GM12865 (cell line): ENCODE measurements at places on chromosomes 3 and 15.

- DNase-seq: no peak
These were observed 14.7 kb downstream of the TIMP4 start for GRCh38 chr3:12143949-12144504.

DNA sequence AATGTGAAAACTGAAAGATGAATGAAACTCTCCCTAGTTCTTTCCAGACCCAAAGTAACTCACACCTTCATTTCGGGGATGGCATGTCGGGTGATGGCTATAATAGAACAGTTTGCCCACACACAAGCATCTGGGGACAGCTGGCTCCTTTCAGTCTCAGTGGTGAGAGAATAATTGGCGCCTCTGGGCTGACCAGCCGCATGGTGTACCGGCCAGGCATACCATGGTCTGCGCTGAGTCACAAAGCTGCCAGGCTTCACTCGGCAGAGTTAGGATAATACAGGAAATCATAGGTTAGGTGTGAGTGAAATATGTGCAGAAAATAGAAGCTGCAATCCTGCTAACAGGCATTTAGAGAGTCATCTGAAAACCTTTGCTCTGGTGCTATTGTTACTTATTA, 80.4 kb upstream of the IGF1R start:
- no peak for DNase-seq

GRCh38 chr15:27846722-27847395, 252.3 kb downstream of the OCA2 start:
- no peak for DNase-seq

GRCh38 chr15:69392352-69392751, 21.8 kb upstream of the KIF23 start:
- DNase-seq: no peak

DNA sequence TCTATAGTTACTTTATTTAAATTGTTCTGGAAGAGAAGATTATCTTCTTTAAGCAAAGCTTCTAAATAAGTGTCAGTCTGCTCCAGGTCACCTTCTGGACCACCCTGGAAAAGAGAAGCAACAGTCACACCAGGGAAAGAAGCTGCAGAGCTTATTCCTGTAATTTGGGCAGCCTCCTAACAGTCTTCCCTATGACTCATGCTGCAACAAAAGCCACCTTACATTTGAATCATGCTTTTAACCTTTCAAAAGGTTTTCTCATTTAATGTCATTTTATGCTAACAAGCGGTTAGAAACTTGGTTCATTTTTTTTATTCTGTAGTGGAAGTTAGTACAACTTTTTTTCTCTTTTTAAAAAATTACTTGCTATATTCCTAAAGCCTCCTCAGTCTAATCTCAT, 5.3 kb upstream of the GUCA1C start:
- DNase-seq: no peak

- DNase-seq: no peak
These were observed 128.5 kb downstream of the CHSY1 start for GRCh38 chr15:101123222-101123910.

GRCh38 chr15:26691249-26691648, 81.6 kb downstream of the GABRB3 start:
- no peak for DNase-seq
